ENCODE measurements at places on chromosomes 3 and 15. TPM values are rescaled to one million over a fixed set of nuclear protein-coding genes. Genes with fewer than 3 reads are reported as not detected.

- no peak for DNase-seq
Measured at GRCh38 chr15:32972686-32973085, 221.8 kb downstream of the FMN1 start.

DNA sequence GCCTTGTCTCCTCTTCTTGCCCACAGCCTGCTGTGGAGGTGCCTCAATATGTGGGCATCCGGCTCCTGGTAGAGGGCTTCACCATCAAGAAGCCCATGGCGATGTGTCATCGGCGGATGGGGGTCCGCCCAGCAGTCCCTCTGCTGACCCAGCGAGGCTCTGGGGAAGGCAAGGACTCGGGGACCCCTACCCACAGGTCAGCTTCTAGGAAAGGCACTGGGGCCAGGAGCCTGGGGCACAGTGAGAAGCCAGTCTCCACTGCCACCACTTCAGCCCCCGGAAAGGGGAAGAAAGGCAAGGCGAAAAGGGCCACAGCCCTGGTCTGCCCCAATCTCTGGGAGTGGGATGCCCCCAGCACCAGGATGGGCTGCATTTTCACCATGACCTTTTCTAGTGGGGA is 10.7 kb downstream of the RPUSD3 start:
- no peak for DNase-seq

Gene NPAP1
- polyA plus RNA-seq = not detected

DNA sequence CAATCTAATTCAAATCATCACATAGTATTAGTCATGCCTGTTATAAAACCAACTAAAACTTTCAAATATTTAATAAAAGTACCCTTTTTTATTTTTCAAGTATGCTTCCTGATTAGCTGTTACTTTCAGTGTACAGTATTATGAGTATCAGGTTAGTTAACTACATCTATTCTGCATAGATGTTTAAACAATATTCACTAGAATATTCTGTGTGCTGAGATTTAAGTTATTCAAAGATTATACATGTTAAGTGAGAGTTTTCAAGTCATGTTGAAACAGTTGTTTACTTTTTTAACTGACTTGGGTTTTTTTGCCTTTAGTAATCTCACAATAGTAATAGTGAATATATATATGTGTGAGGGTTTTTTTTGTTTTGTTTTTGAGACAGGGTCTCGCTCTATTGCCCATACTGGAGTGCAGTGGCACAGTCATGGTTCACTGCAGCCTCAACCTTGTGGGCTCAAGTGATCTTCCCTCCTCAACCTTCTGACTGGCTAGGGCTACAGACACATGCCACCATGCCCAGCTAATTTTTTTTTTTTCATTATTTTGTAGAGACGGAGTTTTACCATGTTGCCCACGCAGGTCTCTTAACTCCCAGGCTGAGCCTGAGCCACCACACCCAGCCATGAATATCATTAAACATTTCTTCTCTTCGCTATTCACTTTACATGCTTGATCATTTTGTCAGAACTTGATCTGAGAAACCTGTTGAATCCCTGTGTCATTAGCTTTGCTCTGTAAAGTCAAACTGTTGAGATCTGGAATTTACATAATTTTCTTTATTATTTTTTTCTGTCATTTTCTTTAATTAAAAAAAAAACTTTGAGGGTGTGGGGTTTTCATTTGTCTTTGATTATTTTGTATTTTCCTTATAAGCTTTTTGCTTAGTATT is 286.2 kb upstream of the UBE2E1 start:
- no peak for DNase-seq

Gene GABRA5
- not detected for polyA plus RNA-seq

Gene TTLL13
- polyA plus RNA-seq = 0.07 TPM

DNA sequence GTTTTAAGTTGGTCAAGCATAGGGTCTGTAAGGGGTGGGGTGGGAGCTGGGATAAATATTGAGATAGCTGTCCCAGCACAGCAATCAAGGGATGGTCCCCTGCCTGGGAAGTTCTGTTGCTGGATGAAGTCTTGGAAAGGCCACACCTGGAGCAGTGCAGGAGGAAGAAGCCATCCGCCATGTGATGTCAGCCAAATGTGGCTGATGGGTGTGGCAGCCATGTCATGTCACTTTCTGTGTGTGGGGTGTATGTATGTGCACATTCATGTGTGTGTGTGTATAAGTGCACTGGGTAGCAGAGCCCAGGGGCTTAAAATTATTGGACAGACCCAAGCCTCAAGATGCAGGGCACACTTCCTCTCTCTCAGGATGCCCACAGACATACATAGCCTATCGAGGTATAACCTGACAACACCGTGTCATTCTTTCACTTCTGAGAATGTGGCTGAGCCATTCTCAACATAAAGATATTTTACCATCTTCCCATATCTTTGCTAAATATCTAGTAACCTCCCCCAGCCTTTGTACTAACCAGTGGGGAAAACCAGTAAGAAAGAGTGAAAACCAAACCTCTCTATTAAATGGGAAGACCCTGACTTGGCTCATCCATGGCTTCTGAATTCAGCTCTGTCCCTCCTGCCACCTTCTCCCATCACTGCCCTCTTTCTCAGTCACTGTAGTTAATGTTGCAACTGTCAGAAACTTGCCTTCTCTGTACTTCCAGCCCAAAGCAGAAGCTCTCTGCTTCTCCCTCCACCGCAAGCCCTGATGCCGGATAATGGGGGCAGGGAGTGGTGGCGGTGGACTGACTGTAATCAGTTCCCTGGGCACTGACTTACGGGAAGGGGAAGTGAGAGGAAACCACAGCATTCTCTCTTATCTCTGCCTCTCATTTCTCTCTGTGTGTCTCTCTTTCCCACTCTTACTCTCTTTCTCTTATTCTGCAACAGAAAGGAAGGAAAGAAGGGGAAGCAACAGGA is 11.2 kb downstream of the TNFSF10 start:
- no peak for DNase-seq

GRCh38 chr15:55915876-55916567 is 77.4 kb downstream of the NEDD4 start:
- DNase-seq = no peak

DNA sequence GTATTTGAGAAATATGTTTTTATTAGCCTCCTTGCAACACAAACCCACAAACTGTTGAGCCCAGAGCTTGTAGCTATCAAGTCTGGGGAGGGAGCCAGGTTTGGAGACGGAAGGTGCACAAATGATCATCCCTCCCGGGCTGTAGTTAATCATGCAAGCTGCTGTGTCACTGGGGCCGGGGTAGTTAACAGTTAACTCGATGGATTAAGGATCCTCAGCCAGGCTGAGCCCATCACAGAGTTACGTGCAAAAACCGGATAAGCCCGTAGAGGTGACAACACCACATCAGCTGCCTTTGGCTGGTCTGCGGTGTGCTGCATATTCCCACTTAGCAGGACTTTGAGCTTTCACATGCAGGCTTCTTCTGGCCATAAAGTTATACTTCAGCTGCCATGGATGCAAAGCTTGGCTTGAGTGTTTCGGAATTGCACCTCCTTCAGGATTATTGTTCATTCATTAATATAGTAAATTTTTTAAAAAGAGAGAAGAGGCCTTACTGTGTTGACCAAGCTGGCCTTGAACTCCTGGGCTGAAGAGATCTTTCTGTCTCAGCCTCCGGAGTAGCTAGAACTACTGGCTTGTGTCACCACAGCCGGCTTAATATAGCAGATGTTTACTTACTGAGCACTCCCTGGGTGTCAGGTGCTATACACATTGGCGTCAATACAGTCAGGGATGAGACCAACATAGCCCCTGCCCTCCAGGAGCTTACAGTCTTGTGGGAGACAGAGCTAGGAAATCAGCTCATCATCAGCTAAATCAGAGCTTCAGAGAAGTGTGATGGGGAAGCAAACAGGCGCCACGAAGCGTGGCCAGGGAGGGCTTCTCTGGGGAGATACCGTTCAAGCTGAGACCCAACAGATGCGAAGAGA is 226.8 kb upstream of the BHLHE40 start:
- no peak for DNase-seq

GRCh38 chr3:183815563-183815940 is 9.8 kb downstream of the MAP6D1 start:
- DNase-seq = no peak

Gene ARGFX
- not detected for polyA plus RNA-seq

DNA sequence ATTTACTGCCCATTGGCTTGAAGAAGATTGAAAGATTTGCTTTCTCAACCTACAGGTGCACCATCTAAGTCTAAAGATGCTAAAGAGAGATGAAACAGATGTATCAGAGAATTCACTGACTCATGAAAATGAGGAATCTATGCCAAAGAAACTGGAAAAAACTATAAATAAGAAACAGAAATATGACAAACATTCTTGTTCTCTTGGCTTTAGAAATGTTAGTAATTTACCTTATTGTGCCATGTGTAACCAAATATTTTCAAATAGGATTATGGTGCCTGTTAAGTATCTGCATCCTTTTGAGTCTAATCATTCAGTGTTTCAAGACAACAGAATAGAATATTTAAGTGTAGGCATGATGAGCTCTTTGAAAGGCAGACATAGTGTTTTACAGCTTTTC is 271.5 kb downstream of the MEX3B start:
- no peak for DNase-seq

GRCh38 chr3:139238281-139239030 is 105.4 kb upstream of the MRPS22 start:
- no peak for DNase-seq

- DNase-seq = no peak
Measured at GRCh38 chr3:189853906-189854305, 222.7 kb downstream of the TP63 start.

Gene LSAMP
- 0.12 TPM for polyA plus RNA-seq

DNA sequence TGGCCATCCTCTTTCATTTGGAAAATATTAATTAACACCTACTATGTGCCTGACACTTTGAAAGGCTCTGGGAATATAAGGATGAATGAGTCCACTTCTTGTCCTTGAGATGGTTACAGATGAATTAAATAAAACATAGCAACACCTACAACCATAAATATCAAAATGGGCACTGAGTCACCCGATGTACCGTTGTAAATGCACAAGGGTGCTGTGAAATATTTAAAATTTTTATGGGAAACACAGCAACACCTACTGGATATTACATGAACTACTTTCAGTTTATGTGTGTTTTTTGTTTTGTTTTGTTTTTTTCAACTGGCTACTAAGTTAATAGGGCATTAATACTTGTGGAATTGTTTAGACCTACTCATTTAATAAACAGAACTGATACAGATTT is 239.0 kb upstream of the NAALADL2 start:
- no peak for DNase-seq

Gene WDR72
- polyA plus RNA-seq = 0.01 TPM

Gene LRRC2
- polyA plus RNA-seq = 0.51 TPM

DNA sequence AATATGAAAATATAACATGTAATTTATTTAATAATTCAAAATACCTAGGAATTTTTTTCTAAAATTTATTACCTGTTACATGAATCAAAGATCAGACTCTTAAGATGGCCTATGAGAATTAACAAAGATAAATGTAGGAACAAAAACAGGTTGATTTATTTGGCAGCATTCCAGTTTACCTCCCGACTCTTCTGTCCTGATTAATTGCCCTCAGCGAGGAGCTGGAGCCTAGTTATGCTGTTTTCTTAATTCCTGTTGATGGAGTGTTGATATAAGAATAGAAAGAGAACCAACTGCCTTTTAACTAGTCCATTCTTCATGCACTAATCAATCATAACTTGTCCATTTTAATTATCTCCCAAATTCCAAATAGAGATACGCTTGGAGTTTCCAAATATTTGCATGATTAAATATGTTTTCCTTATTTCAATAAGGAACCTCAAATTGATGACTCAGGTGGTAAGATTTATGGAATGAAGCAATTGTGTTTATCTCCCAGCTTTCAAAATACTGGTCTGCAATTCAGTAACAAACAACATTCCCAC is 10.6 kb upstream of the CPB1 start:
- no peak for DNase-seq

DNA sequence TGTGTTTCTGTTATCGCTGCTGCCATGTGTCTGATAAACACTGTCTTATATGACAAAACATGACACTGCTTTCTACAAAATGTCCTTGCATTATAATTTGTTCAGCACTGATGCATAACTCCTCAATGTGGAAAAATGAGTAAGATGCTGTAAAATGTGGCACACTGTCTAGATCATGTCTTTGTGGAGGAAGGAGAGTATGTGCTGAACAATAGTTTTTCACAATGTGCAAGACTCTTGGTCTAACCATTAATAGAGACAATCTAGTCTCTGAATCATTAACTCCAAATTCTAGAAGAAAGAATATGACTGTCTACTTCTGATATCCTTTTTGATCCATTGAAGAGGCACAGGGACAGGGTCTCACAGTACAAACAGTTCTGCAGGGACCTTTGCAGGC is 127.9 kb upstream of the RARB start:
- DNase-seq = no peak

Gene ACTC1
- polyA plus RNA-seq = not detected

- peak; percentile 7 for DNase-seq
Measured at GRCh38 chr3:53938645-53939044, 47.0 kb upstream of the SELENOK start.

Gene FBN1
- 4.8 TPM for polyA plus RNA-seq

DNA sequence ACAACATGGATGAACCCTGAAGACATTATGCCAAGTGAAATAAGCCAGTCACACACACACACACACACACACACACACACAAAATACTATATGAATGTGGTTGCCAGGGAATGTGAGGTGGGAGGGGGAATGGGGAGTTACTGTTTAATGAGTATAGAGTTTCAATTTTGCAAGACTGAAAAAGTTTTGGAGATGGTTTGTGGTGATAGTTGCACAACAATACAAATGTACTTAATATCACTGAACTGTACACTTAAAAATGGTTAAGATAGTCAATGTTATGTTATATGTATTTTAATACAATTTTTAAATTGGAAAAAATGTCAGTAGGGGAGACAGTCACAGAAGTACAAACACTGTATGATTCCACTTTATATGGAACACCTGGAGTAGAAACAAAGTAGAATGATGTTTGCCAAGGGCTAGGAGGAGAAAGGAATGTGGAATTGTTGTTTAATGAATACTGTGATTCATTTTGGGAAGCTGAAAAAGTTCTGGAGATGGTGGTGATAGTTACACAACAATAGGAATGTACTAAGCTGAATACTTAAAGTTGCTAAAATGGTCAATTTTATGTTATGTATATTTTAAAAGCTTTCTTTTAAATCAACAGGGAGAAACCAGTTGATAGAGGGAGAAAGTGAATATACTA is 76.6 kb downstream of the RPL39L start:
- DNase-seq = no peak

Gene IL5RA
- polyA plus RNA-seq = not detected

DNA sequence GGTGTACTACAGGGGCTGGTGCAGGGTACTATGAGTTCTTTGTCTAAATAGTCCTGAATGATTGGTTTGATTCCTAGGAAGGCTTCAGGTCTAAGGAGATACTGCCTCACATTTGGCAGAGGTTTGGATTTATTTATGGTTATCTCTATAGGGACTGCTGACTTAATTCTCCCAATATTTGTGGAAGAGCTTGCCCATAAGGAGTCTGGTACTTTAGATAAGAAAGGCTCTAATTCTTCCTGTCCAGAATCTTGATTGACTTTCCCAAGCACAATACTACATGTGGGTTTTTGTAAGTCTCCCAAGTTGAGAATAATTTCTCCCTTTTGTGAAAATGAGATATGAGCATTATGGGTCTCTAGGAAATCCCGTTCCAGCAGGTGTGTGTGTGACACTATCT is 36.7 kb upstream of the AP4E1 start:
- DNase-seq = no peak

- no peak for DNase-seq
Measured at GRCh38 chr3:161317077-161317476, 54.2 kb downstream of the SPTSSB start.
